ENCODE measurements at places on chromosomes 1 and 21.

DNA sequence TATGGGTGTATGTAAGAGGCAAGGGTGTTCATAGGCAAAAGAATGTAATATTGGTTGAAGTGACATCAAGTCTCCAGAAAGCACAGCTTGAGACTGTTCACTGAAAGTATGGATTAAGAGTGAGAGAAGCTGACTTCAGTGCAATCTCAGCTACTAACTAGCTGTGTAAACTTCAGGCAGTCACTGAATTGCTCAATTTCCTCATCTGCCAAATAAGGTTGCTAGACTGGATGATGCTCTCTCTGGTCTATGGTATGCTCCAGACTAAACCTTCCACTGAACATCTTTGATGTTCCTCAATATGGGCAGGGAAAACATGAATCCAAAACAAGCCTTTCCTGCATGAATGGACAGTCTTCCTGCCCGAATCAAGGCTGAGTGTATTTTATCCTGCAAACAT lies 111.8 kb upstream of the USH2A start:
- DNase-seq: no peak

GRCh38 chr1:245045087-245045881 lies 109.5 kb upstream of the KIF26B start:
- DNase-seq: no peak

DNA sequence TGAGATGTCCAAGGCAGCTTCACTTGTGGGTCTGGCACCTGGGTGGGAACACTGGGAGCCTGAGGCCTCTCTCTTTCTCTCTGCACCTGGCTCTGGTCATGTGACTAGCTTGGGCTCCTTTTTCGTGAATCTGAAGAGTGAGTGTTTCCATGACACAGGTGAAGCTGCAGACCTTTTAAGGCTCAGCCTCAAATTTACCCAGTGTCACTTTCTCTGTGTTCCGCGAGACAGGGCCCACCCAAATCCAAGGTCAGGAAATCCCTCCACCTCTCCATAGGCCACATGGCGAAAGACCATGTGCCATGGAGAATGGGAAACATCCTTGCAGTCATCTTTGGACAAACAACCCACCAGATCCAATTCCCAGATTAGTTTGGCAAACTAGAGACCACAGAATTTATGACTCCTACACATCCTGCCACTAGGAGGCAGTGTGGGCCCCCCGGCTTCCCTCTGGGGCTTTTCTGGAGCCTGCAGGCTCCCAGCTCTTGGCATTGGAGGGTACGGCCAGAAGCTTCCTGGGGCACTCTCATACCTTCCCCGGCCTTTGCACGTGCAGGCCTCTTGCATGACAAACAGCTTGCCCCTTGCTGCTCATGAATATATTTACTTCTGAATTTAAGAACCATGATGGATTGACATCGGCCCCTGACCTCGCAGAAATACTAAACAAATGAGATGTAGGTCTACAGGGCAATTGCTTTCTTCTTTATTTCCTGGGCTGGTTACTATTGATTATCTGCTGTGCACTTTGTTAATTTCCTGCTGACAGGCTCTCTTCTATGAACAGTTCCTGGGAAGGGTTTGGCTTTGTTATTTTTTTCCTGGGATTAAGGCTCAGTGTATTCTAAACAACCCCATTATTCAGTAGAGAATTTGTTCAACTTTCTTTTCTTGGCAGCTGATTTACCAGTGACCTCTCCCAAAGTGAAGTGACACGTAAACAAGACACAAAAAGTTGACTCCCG lies 180.7 kb downstream of the KAZN start:
- DNase-seq: no peak

DNA sequence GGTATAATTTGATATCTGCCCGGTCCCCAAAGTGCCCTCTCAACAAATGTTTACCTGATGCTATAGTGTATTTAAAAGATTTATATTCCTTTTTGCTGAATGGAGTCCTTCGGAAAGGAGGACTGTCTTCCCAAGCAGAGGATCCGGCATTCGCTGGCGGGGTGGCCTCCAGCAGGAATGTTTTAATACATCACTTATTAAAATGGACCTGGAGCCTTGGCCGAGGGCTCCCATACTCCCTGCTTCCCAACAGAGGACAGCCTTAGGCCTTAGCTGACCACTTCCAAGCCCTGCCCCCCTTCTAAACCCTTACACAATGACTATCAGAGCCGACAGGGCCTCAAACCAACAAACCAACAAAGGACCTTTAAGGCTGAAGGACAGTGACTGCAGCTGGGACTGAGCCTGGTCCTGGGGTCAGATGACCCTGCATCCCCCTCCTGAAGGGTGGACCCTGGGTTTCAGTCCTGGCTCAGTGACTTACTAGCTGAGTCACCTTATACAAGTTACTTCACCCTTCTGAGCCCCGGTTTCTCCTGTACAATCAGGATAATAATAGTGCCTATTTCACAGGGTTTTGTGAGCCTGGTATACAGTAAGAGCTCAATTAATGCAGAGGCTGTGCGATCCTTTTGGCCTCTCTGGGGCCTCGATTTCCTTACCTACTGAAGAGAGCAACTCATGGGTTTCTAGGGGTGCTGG lies 5.6 kb downstream of the CAMK2N1 start:
- DNase-seq: no peak

- DNase-seq: no peak
Observed at GRCh38 chr21:42332557-42333317, 17.5 kb upstream of the TFF3 start.

- DNase-seq: no peak
Observed at GRCh38 chr1:33441088-33441745, 10.3 kb upstream of the PHC2 start.

DNA sequence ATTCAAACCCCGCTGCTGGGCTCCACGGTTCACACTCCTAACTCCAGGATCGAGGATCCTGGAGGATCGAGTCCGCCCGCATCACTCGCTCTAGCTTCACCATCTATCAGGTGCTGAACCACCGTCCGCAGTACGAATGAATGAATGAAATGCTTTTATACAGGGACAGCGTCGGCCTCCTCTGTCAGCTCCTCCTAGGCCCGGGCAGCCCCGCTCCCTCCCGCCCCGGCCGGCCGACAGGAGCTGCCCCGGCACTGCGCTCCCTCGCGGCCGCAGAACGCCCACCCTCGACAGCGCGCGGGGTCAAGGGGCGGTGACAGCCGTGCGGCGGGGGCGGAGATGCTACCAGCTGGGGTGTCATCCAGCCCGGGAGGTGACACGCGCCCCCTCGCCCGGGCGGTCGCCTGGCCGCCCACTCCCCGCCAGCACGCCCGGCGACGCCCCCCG lies 520 bp downstream of the ZBTB17 start:
- DNase-seq: no peak

- no peak for DNase-seq
Observed at GRCh38 chr1:53189061-53189460, 7.6 kb upstream of the CPT2 start.

DNA sequence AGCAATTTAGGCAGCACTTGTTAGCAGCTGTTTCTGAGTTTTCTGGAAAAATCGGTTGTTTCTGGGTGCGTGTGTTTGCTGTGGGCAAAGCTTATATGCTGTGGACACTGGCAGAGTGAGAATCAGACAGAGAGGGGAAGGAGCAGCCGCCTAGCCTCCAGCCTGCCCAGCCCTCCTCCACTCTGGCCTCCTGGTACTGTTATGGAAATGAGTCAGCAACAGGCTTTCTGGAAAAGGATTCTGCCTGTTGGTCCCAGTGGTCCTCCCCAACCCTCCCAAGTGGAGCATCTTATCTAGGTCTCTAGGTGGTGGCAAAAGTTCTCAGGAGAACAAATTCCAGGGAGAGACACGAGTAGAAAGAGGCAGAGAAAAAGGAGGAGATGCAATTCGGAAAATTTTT lies 42.2 kb upstream of the GOLT1A start:
- no peak for DNase-seq

DNA sequence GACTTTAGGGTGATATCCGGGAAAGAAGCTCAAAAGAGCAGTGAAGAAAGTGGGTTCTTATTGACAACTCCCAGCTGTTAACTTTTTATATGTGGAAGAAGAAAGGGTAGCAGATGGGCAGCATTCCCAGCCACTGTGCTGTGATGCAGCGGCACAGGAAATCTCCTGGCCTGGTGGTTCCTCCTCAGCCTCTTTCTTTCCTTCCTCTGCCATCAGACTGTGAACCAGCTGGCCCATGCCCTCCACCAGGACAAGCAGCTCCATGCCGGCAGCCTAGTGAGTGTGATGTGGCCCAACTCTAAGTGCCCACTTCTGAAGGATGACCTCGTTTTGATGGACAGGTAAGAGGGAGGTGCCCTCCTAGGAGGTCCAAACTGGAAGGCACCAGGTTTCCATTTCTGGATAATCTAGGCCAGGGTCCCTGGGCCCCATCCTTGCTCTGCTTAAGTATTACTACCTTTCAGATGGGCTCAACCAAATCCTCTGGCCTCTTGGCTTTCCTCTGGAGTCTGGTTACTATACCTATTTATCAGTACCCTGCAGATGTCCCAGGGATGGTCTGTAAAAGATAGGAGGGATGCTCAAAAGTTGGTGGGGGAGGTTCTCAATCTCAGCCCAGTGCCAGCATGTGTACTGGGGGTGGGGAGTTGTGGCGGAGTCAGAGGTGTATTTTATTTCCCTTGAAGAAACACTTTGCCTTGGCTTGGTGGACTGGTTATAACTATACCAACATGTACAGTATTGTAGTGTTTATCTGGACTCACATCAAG lies 17.0 kb downstream of the MFN2 start:
- no peak for DNase-seq

- DNase-seq: no peak
Observed at GRCh38 chr1:115924770-115925169, 51.5 kb upstream of the SLC22A15 start.

GRCh38 chr1:58924821-58925220 lies 141.0 kb upstream of the JUN start:
- DNase-seq: no peak

DNA sequence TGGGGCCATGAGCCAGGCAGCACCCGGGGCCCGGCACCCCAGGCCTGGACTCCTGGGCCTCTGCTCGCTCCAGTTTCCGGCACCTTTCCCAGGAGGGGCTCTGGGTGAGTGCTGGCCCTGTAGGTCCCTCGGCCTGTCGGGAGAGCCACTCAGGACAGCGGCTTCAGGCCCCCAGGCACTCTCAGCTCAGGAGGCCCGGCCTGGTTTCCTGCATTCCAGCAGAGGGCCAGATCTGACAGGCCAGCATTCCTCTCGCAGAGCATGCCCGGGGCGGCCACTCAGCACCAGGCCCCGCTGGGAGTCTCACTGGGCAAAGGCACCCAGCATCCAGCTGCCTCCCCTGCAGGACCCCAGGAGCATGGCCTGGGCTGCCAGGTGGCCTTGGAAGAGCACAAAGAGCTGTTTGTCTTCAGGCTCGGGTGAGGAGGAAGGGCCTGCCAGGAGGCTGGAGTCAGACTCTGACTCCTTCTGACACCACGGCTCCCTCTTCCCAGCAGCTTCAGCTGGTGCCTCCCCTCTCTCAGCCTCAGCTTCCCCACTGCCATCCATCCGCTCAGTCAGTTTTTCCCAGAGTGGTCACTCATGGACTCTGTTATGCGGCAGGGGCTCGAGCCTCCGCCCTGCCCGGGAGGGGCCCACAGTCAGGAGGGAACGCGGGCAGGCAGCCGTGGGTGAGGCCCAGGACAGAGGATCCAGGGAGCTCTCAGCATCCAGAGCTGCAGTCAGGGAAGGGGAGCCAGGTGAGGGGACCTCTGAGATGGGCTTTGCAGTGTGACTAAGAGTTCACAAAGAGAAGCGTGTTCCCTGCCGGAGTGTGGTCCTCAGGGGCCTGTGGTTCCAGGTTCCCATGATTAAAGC lies 51.7 kb downstream of the WNT9A start:
- DNase-seq: no peak

DNA sequence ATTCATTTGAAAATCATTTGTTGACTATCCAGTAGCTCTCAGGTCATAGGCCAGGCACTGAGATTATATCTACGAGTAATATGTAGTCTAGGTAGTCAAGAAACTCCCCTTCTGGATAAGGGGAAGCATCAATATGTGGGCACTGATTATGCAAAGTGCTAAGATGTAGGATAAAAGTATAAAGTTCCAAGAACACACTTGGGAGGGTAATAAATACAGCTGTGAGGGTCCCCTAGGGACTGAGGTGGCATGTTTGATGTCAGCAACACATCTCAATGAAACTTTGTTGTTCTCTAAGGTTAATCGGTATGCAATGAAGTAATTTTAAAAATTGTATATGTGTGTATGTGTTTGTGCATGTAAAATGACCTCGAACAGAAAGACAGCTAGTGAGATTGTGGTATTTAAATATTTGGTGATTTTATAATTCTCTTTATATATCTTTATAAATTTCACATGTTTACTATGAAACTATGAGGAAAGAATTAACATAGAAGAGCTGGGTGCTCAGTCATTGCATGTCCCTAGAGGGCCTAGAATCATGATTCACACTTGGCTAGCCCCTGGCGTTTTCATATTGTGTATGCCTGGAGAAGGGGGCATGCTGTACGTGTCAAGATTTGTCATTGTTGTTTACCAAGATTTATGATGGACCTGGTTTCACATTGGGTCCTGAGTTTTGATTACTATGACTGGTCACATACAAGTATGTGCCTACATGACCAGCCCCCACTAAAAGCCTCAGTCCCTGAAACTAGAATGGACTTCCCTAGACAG lies 140.1 kb upstream of the DUSP10 start:
- DNase-seq: no peak

- DNase-seq: no peak
Observed at GRCh38 chr1:245790441-245790840, 635.7 kb downstream of the KIF26B start.

GRCh38 chr1:29364101-29364678 lies 127.9 kb downstream of the PTPRU start:
- no peak for DNase-seq

DNA sequence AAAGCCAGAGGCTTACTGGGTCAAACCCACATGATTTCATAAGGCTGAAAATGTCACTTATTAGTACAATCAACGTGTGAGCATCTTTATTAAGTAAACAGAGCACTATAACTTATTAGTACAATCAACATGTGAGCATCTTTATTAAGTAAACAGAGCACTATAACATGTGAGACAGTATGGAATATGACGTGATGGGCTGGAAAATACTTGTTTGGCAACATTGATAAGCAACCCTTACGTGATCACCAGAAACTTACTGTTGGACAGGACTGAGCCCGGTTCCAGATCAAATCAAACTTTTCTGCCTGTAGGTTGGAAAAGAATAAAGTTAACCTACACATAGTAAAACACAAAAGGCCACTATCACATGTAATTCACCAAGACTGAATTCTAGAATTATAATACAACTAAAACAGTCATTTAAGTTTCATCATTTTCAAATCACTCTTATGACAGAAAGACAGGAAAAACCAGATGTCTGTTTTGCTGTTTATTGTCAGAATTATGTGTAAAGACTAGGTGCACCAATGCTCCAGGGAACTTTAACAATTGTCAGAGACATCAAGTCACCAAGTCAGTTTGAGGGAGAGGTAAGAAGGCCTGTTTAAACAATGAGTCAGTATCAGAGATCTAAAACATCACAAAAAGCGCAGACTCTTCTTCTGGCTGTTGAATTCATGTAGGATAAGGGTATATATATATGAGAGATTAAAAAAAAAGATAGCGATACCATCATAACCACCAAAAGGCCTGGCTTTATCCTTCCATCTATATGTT lies 15.7 kb downstream of the ATPAF1 start:
- DNase-seq: no peak

GRCh38 chr1:58588396-58588795 lies 11.3 kb upstream of the TACSTD2 start:
- no peak for DNase-seq

DNA sequence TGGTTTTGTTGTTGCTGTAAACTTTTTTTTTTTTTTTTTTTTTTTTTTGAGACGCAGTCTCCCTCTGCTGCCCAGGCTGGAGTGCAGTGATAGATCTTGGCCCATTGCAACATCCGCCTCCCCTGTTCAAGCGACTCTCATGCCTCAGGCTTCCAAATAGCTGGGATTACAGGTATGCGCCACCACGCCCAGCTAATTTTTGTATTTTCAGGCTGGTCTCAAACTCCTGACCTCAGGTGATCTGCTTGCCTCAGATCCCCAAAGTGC lies 78.9 kb upstream of the SLC45A1 start:
- DNase-seq: no peak

Data from NCI-H2081 treated with DMSO at 0.1 percent for 48 hours (cell line).